Naive thymus-derived CD8-positive, alpha-beta T cell (primary cell): ENCODE measurements at places on chromosomes 16 and 17. TPM values are rescaled to one million over a fixed set of nuclear protein-coding genes. Genes with fewer than 3 reads are reported as not detected.

Gene INTS2
- 19.4 TPM for total RNA-seq

Gene C16orf92
- total RNA-seq = not detected

Gene NPW
- total RNA-seq = not detected

Gene KRT26
- not detected for total RNA-seq

Gene SYCE1L
- 22.0 TPM for total RNA-seq

Gene PRSS33
- not detected for total RNA-seq

Gene GDPD3
- 19.8 TPM for total RNA-seq

Gene MT1X
- total RNA-seq = 31.1 TPM

Gene CX3CL1
- total RNA-seq = not detected

Gene UMOD
- total RNA-seq = not detected

Gene ZP2
- not detected for total RNA-seq

Gene FA2H
- total RNA-seq = not detected

Gene MT1A
- total RNA-seq = not detected

Gene HS3ST4
- total RNA-seq = not detected
